ENCODE measurements at places on chromosomes 4 and X.
A peak's percentile ranks its signal among the peaks of the same experiment; 100 is the strongest.

DNA sequence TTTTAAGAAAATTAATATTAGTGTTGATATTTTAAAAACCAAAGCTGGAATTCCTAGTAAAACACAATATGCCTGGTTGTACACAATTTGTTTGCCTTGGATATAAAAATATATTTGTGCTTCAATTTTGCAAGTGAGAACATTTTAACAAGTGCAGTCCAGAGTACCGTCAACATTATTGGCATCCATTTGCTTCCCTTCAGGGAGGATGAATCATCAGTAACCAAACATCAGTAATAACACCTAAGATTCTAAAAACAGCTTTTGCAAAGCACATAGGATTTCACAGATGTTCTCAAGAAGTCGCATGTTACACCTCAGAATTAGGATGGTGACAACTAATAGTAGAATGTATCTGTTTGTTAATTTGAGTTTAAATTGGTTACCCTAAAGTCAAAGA is 262.6 kb upstream of the BMP3 start:
- DNase-seq, result peak; percentile 14

GRCh38 chr4:56723201-56723605 is 42.1 kb upstream of the HOPX start:
- DNase-seq, result no peak

DNA sequence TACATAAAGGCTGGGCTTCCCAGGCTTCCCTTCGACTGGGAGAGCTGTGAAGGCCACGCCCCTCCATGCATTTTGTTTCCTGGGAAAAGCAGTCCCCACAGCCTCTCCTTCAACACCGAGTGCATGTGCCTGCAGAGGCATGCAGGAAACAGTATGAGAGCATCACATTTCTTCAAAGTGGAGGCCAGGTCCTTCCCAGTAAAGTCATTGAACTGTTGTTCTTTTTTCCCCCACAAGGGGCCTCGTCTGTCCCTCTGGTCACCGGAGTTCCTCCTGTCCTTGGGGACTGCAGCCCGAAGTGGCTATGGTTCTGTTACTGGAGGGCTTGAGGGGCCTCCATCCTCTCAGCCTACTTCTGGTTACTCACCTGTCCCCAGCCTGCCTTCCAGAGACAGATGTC is 56.0 kb downstream of the RAI2 start:
- no peak for DNase-seq

- peak; percentile 25 for DNase-seq
These were observed 8.3 kb upstream of the SLC10A6 start for GRCh38 chr4:86857341-86858052.

DNA sequence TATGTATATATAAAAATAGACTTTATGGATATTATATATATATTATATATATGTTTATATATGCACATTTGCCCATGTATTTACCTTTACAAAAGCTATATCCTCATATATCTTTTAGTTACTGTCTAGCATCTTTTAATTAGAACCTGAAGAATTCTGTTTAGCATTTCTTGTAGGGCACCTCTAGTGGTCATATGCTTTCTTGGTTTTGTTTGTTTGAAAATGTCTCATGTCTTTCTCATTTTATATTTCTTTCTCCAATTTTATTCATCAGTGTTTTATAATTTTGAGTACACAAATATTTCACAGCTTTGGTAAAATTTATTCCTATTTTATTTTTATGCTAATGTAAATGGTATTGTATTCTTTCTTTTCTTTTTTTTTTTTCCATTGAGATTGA is 70.3 kb upstream of the SPIN4 start:
- no peak for DNase-seq

DNA sequence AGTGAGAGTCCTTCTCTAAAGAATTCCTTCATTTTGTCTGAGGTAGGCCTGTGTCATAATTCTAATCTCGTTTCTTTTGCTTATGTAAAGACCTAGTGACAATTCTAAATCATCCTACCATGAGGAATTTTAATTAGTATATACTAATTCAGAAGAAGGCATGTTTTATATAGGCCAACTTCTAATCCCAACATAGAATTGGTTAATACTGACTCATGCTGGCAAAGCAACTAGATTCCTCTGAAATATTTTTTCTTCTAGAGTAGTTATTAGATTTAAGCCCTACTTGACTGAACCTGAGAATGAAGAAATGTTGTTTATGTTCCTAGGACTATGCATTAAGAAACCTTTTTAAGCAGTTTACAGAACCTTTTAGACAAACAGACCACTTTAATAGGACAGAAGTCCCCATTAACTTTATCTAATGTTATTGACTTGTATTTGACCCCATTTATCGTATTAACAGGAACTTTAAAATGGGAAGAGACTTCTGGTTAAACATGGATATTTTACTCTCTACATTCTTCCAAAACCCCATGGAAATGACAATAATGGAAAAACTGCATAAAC is 56.1 kb upstream of the EIF1AX start:
- no peak for DNase-seq

DNA sequence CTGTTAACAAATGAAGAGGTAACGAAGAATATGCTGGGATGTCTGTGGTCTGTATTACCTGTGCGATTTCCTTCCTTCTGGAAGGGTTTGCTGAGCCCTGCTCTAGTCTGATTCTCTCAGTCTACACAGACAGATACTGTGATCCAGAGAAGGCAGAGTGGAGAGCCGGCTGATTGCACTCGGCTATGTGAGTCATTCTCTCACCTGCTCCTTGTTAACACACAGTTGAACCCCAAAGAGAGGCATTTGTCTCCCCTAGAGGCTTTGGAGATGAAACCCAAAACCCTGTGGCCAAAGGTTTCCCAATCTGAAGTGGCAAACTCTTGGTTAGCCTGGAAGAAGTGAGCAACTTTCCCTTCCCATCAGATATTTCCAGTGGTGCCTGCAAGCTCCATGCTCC is 78.1 kb upstream of the GPC4 start:
- no peak for DNase-seq

GRCh38 chr4:174523025-174523693 is 871 bp upstream of the HPGD start:
- DNase-seq, result no peak

DNA sequence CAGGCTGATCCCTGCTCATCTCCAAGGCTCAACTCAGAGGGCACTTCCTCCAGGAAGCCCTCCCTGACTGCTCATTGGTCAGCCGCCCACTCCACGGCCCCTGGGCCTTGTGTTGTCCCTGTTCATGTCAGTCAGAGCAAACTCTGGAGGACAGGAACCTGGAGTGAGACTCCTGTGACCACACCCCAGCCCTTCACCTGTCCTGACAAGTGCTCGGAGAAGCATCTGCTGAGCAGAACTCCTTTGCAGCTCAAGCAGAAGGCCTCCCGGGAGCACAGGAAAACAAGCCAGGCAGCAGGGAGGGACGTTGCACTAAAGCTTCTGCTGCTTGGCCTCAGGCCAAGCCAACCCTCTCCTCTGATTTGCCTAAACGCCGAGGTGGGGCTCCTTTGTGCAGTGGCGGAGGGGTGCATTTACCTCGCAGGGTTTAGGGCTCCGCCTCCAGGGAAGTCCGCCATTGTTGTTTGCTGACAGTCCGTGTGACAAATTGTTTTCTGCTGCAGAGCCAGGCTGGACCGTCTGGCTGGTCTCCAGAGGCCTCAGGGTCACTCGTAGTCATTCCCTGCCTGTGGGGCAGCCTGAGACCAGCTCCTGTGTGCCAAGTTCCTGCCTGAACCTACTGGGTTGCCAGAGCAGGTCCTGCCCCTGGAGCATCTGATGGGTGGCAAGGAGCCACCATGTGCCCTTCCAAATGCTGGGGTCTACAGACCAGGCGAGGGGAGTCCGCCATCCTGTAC is 61.8 kb downstream of the C4orf50 start:
- no peak for DNase-seq

GRCh38 chrX:125711103-125711502 is 391.4 kb downstream of the TEX13C start:
- DNase-seq, result no peak

DNA sequence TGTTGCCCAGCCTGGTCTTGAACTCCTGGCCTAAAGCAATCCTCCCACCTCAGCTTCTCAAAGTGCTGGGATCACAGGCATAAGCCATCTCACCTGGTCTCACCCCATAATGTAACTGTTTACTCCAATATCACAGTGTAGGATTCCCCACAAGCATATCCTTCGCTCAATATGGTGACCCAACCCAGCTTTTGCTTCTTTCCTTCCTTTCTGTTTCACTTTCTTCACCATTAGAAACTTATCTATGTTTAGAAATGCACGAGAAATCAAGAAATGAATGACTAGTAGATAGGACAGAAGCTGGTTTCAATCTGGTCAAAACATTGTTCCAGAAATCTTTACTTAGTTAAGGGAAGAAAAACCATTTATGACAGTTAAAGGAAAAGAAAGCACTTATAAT is 18.9 kb downstream of the TSPAN5 start:
- DNase-seq, result no peak

DNA sequence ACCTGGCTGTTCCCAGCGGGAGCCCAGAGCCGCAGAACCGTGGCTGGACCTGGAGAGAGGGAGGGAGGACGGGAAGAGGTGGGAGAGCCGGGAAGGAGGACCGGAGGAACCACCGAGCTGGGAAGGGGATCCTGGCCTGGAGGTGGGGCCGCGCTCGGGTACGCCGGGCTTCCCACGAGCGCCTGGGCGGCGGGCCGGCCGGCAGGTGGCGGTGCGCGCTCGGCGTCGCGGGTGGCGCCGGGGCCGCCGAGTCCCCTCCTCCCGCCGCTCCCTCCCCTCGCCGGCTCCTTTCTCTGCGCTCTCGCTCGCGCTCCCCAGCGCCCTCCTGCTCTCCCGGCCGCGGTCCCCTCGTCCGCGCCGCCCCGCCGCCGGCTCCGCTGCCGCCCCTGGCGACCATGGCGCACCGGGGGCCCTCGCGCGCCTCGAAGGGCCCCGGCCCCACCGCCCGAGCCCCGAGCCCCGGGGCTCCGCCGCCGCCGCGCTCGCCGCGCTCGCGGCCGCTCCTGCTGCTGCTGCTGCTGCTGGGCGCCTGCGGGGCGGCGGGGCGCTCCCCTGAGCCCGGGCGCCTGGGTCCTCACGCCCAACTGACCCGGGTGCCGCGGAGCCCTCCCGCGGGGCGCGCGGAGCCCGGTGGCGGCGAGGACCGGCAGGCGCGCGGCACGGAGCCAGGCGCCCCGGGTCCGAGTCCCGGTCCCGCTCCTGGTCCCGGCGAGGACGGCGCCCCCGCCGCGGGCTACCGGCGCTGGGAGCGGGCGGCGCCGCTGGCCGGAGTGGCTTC is at the start of gene SORCS2:
Gene SORCS2 (plus strand): TSS at position 287 of the 778 bp plus-strand sequence.
- peak; percentile 41 for DNase-seq

DNA sequence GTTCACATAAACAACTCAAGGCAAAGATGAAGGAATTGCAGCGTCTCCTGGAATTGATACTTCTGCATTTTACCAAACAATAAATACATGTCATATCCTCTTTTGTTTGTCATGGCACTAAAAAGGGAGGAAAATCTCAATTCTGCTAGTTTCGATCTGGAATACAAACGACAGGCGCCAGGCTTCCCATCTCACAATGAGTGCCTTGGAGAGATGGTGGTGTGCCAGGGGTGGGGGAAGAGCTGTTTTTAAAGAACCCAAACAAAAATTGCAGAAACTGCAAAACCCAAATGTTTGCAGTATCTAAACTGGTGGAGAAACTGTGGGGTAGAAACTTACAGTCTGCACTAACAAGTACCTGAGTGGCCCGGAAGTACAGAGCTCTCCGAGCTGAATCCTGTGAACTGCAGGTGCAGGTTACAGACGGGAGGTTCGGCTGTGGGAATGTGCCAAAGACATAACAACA is 53.0 kb upstream of the KLF3 start:
- no peak for DNase-seq

- no peak for DNase-seq
These were observed 519.8 kb downstream of the GBA3 start for GRCh38 chr4:23212558-23212957.

DNA sequence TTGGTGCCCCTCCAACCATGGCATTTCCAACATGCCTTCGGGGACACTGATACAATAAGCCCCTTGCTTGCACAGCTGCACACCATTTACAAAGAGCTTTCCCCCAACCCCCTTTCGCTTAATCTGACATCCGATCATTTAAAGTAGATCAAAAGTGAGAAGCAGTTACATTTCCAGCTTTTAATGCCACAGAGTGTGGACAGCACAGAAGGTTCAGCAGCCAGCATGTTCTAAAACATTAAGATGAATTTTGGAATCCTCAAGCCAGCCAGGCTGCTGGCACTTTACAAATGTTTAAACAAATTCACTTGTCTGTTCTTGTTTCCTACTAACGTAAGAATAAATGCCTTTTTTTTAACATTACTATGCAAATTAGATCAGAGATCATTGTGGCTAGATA is 284.4 kb upstream of the LDB2 start:
- no peak for DNase-seq

GRCh38 chr4:15470128-15470475 is 420 bp downstream of the CC2D2A start:
- no peak for DNase-seq

- DNase-seq, result no peak
These were observed 111.7 kb downstream of the RNF150 start for GRCh38 chr4:141021397-141022110.

GRCh38 chr4:139986689-139987501 is 167.1 kb downstream of the MAML3 start:
- no peak for DNase-seq

- DNase-seq, result no peak
These were observed 444.3 kb upstream of the ATOH1 start for GRCh38 chr4:93384241-93384640.

DNA sequence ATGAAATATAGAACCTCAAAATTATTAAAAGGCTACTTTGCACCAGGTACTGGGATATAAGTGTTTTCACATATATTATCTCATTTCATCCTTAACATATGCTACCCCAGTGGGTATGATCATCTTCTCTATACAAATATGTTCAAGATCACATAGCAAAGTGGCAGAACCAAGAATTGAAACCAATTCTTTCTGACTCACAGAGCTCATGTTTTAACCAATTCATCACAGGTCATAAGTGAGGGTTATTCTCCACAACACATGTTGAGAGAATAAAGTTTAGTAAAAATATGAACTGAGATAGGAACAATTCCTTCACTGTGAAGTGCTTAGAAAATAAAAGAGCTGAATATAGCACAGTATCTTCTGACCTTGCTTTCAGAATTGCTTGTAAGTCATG is 442.9 kb upstream of the RASGEF1B start:
- no peak for DNase-seq

- no peak for DNase-seq
These were observed at the start of gene SMIM31 for GRCh38 chr4:164753873-164754488. Gene SMIM31 (plus strand): TSS chr4:164754131. CDS start chr4:164770444, 16,313 bp downstream.

DNA sequence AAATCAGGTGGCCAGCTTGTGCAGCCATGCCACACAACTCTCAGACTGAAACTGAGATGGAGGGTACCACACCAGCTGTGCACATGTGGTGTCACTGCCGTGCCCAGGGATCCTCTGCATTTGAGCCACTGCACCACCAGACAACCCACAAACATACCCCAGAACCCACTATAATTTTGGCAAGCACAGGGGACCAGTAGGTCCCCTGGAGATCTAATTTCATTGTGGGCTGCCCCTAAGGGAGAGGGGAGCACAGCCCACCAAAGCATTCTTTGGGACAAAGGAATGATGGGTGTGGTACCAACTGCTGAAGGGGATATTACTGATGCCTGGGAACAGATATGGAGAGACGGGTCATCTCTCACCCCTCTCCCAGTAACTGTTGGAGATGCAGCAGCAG is 140.9 kb downstream of the EFHC2 start:
- no peak for DNase-seq

- DNase-seq, result no peak
These were observed 153.6 kb downstream of the RASL11B start for GRCh38 chr4:53015681-53016080.
